GM10248 (cell line): ENCODE measurements at places on chromosomes 3 and 15.

DNA sequence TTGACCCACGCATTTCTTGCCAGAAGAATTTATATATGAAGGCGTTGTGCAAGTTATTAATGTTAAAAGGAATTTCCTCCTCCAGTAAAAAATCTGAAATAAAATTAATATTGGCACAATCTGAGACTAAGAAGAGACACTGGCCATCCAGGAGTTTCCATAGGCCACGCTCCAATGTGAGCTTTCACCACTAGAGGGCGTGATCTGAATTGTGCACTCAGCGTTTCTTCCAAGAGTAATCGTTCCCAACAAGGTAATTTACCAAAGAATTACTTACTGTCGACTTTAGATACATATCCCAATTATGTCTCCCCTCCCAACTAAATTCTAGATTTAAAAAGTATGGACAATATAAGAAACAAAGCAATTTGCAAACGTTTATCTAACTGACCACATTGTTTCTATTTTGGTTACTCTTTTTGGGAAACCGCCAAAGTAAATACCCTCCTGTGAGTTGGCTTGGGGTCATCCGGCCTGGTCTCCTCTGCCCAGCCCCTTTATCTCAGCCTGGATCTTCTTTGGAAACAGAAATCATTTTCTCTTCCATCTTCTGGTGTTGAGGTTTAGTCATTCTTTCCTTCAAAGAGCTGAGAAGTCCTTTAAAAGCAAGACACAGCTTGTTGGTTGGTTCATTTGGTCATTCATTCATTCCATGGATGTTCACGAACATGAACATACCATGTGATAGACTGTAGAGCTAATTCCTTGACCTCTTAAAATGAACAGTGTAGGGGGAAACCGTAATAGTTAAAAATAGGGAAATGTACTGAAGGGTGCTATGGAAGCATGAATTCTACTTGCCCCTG is 26.2 kb downstream of the POLR2M start:
- peak; percentile 55 for DNase-seq

- DNase-seq = no peak
Observed at GRCh38 chr3:42149975-42150374, 58.8 kb downstream of the TRAK1 start.

DNA sequence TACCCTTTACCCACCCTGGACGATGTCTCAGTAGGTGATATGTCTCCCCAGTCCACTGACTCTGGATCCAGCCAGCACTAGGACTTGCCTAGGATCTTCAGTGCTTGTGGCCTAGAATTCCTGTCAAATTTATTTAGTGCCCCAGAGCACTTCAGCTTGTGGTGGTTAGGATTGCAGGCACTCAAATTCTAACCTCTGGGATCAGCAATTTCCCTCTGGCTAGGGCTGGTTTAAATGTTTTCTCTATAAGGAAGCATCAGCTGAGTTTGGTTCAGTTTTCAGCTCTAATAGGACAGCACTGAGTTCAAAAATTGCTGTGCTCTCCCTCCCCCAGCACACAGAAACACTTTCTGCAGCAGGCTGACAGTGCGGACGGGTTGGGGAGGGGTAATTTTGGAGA is 8.1 kb downstream of the OR5H6 start:
- no peak for DNase-seq

DNA sequence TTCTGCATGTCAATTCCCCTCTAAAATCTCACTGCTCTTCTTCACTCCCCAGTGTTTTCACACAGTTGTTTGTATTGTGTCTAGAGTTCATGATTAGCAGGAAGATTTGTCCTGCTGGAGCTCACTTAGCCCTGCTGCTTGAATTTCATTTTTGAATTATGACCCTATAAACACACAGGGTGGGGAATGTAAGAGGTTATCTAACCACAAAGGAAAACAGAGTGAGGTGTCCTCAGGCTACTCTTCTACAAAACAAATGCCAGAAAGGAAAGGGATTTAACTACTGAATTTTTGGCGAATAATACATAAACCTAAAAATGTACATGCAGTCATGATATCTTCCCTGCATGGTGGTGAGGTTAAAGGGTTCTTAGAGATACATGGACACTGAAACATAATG is 215.1 kb upstream of the CNTN4 start:
- no peak for DNase-seq

- no peak for DNase-seq
Observed at GRCh38 chr15:56866803-56867202, 51.6 kb upstream of the TCF12 start.

GRCh38 chr3:69784954-69785514 is 45.8 kb downstream of the MITF start:
- no peak for DNase-seq

DNA sequence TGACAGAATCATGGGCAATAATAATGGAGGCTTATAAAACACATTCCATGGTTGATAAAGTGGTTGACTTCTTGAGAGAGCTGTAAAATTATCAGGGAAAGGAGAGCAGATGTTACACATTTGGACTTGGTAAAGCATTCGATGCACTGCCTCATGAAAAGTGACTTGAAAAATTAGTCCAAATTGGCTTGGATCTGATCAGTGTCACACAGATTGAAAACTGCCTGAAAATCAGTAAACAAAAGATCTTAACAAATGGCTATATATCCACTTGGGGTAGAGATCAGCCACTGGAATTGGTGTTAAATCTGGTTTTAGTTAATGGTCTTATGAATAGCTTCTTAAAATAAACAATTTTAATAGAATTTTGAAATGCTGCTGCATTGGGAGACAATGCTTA is 20.3 kb downstream of the SHOX2 start:
- DNase-seq = no peak

DNA sequence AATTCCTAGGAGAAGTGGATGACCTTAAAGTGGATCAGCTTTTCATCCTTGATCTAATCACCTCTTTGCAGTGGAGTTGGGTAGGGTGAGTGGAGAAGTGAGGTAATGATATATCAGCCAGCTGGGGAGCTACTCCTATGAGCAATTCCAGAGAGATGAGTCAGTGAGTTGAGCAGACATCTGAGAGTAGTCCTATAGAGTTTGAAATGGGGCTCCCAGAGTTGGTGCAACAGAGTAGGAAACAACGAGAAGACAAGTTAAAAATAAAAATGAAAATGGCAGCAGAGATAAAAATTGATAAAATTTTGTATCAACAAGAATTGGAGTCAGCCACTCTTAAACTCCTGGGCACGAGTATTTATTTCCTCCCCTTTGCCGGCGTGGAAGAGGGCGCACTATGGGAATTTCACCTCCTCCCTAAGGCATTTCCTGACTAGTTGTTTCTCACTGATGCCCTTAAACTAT is 150.8 kb upstream of the DPH6 start:
- no peak for DNase-seq

- no peak for DNase-seq
Observed at GRCh38 chr3:88462230-88462629, 312.5 kb downstream of the C3orf38 start.

GRCh38 chr3:194014756-194015155 is 121.2 kb upstream of the HES1 start:
- DNase-seq = no peak

- DNase-seq = no peak
Observed at GRCh38 chr15:79451361-79451999, 19.3 kb downstream of the MINAR1 start.

- no peak for DNase-seq
Observed at GRCh38 chr15:27176785-27177406, 205.9 kb downstream of the GABRG3 start.

GRCh38 chr15:45156744-45157455 is 27.1 kb downstream of the DUOX1 start:
- no peak for DNase-seq

- DNase-seq = no peak
Observed at GRCh38 chr3:175443682-175444081, 584.5 kb downstream of the NAALADL2 start.

DNA sequence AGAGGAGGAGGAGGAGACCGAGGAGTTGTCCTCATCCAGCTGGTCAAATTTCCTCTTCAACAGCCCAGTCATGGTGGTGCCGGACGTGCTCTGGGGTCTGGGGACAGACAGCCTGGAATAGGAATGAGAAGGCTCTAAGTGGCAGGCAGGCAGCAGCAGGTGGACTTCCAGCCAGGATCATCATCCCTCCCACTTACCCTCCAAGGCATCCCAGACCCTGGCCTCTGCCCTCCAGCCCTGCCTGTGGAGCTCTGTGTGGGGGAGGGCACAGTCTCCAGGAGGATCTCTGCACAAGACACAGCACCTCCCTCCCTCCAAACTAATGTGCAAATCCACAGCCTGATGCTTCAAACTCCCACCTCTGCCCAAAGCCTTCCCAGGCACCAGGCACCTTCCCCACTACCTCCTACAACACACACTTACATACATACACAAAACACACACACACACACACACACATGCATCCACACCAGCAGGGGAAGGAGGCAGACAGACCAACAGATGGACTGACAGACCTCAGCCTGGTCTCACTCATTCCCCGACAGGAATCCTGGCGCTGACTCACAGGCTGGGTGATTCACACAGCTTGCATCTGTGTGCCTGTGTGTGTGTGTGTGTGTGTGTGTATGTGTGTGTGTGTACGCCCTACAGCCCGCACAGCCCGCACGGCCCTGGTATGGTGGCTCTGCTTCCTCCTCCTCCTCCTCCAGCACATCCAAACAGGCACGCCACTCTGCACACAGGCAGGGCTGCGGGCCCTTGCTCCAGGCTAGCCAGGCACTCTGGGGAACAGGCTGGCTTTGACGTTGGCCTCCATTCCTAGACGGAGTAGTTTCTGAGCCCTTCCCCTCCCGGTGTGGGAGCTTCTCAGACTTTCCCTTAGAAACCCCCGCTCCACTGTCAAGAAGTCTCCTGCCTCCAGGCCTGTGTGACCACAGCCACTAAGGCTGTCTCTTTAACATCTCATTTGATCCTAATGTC is 6.5 kb downstream of the CSRNP1 start:
- DNase-seq = no peak

DNA sequence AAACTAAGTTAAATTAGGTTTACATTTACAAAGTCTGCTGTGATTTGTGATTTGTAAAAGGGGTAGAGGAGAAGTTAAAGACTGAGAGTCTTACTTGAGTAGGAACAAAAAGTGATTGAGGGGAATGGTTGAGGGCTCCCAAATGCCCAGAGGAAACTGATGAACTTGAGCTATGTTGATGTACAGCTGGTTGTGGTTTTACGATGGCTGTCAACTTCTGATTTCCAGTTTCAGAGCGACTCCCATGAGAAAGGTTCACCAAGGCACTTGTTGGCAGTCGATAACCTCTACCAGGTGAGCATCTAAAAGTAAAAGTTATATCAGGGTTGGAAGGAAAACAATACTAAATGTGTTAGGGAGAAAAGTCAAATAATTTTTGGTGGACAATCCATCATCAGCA is 91.0 kb downstream of the XRN1 start:
- no peak for DNase-seq

- peak; percentile 50 for DNase-seq
Observed at GRCh38 chr15:89167267-89168176, 53.9 kb downstream of the RLBP1 start.

DNA sequence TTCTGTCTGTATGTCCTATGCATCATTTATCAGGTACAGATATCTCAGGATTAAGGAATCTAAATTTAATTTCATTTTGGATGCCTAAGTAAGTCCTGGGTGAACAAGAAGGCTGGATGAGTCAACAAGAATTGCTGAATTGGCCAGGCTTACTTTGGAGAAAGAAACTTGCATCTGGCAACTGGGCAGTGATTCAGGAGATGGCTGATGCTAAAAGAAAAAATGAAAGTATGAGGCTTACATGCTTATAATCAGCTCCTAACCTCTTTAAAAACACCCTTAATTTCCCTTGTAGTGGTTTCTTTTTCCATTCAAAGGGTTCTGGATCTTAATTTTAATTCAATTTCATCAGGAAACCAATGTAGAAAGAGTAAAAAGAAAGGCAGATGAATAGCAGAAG is 228.8 kb upstream of the PEX5L start:
- no peak for DNase-seq

DNA sequence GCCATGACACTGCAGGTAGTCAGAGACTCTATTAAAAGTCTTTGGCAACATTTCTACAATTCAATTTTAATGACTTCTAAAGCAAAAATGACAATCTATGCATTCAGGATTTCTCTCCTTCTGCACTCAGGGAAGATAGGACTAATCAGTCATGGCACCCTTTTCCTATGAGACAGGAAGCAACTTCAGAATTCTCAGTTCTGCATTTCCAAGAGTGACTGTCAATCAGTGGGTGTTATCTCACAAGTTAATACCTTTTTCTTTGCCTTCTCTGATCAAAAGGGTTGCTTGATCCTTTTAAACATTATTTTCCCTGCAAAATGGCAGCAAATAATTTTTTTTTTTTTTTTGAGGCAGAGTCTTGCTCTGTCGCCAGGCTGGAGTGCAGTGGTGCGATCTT is 7.8 kb upstream of the ICE2 start:
- DNase-seq = no peak

DNA sequence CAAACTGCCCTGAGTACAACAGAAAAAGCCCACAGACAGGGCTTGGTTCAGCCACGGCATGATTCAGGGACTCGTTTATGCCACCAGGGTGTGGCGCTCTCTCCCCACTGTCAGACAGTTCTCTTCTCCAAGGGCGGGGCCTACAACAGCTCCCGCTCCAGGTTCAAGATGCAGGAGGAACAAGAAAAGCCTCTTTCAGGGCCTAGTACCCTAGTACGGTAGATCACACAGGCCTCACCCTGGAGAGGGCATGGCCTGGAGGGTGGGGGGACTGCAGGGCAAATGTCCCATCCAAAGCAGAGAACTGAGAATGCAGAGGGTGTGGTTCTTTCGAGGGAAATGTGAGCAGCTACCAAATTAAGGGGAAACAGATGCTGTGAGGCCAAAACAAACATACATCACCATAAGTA is 12.0 kb downstream of the MESD start:
- DNase-seq = peak; percentile 32
